Heart left ventricle (tissue), 16 donors: ENCODE measurements at places on chromosomes 16 and 17. TPM values are rescaled to one million over a fixed set of nuclear protein-coding genes. Genes with fewer than 3 reads are reported as not detected.

GRCh38 chr16:84699147-84699711 is 571 bp upstream of the USP10 start:
- DNase-seq, result no peak

DNA sequence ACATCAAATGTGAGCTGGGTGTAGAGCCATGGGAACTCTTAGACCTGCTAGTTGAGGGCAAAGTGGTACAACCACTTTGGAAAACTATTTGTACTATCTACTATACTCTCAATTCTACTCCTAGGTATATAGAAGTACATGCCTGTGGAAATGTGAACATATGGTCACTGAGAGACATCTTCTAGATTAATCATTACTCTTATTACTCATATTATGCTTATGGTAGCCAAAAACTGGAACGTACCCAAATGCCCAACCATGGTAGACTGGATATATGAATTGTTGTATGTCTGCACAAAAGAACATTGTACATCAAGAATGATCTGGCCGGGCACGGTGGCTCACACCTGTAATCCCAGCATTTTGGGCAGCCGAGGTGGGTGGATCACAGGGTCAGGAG is 2.7 kb downstream of the WDR45B start:
- DNase-seq, result no peak

- DNase-seq, result no peak
Observed at GRCh38 chr17:62578757-62579487, 48.5 kb upstream of the MRC2 start.

DNA sequence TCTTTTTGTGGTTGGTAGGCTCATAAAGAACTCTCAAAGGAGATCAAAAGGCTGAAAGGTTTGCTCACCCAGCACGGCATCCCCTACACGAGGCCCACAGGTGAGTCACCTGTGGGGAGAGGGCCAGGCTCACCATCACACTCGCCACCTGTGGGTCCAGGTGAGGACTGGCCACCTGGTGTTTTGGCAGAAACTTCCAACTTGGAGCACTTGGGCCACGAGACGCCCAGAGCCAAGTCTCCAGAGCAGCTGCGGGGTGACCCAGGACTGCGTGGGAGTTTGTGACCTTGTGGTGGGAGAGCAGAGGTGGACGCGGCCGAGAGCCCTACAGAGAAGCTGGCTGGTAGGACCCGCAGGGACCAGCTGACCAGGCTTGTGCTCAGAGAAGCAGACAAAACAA is 11.1 kb downstream of the GNPTG start:
- DNase-seq, result no peak

- no peak for DNase-seq
Observed at GRCh38 chr17:79618383-79619067, 7.7 kb upstream of the RBFOX3 start.

- DNase-seq, result no peak
Observed at GRCh38 chr17:8706431-8706830, 38.2 kb downstream of the CCDC42 start.

DNA sequence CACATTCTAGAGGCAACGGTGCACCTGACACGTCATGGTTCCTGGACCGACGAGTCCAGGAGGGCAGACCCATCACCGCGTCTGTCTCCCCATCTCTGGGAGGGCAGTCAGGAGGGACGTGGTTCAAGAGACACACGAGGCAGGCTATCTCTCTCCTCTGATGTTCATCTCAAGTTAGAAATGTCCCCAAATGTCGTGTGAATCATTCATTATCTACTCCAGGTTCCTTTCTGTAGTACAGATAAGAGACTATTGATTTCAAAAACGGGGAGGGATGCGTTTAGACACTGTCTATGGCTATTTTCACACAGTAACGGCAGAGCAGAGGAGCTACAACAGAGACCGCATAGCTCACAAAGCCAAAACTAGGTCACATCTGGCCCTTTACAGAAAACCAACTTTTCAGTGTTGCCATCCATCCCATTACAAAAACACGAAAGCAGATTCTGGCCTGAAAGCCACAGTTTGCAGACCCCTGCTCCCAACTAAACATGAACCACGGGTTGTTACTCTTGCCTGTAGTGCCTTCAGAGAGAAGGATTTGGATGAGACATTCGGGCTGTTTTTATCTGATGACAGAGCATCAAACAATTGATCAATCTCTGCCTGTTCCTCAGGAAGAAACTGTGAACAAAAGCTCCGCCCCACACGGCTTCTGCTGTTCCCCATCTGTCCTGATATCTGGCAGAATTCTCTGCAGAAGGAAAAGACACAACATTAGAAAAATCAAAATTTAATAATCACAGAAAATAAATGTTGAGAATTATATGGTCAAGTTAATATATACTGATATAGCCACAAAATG is 6.8 kb downstream of the MEAK7 start:
- DNase-seq, result no peak

DNA sequence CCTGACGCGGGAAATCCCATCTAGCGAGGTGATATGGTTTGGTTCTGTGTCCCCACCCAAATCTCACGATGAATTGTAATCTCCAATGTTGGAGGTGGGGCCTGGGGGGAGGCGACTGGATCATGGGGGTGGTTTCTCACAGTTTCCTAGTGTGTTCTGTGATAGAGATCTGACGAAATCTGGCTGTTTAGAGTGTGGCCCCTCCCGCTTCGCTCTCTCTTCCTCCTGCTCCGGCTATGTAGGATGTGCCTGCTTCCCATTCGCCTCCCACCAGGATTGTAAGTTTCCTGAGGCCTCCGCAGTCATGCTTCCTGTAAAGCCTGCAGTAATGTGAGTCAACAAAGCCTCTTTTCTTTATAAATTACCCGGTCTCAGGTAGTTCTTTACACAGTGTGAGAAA is 31.6 kb downstream of the IFT140 start:
- DNase-seq, result no peak

DNA sequence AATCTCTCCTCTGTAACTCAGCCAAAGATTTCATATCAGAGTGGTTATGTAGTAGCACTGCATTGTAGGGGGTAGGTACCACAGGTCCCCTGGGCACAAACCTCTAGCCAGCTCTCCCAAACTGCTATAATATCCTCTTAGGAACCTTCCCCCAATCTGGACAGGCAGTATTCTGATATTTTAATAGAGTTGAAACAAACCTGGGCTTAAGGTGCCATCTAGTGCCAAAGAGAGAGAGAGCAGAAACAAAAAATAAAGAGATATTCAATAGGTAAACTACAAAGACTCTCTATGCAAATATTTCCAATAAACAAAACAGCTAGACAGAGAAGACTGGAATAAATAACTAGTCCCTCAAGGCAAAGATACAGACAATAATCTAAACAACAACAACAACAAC is 1070.0 kb downstream of the CDH11 start:
- no peak for DNase-seq

DNA sequence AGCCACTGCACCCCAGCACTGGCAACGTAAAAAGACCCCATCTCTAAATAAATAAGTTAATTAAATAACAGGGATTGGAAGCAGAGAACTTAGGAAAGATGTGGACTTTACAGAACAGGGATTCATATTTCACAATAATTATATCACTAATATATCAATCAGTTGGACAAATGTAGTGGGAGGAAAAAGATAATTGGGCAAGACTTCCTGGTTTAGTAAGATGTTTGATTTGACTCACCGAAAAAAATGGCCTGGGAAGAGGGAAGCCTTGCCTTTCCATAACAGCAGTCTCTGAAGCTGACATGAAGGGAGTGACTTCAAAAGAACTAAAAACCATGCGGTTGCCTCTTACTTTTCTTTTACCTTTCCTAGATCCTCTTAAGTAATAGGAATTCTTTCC is 15.2 kb upstream of the C17orf78 start:
- DNase-seq, result no peak

GRCh38 chr16:49635591-49636581 is 220.0 kb downstream of the ZNF423 start:
- no peak for DNase-seq

- DNase-seq, result no peak
Observed at GRCh38 chr17:28532050-28532960, 20.1 kb downstream of the UNC119 start.

GRCh38 chr16:24775455-24775854 is 46.0 kb downstream of the TNRC6A start:
- no peak for DNase-seq

DNA sequence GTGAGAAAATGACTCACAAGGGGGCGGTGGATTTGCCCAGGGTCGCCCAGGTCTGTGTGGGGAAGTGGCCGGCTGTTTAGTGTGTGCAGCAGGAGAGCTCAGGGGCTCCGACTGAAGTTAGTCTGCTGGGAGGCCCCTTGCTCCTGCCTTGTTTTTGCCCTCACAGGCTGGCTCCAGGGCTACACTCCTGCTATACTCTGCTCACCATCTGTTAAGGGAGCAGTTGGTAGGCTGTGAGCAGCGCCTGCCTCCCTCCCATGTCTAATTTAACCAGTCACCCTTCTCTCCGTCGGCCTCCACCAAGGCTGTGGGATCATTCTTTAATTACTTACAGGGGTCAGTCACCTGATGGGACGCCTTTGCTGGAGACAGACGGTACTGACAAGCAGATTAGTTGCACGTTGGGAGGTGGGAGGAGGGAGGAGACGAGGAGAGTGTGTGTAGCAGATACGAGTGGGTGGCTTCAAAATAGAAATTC is 35.5 kb downstream of the KSR1 start:
- no peak for DNase-seq

- no peak for DNase-seq
Observed at GRCh38 chr16:73915935-73916334, 380.7 kb upstream of the PSMD7 start.

GDPD1 gene
- 3.3 TPM for total RNA-seq

INCA1 gene
- total RNA-seq, result 2.8 TPM

RND2 gene
- 0.94 TPM for total RNA-seq

CPHXL2 gene
- not detected for total RNA-seq

TNRC6A gene
- total RNA-seq, result 26.4 TPM

SUPT6H gene
- total RNA-seq, result 57.0 TPM

TP53TG3C gene
- not detected for total RNA-seq

MAP3K3 gene
- total RNA-seq, result 58.0 TPM
